OCI-LY7 (cell line): ENCODE measurements at places on chromosomes 1 and 21. TPM values are rescaled to one million over a fixed set of nuclear protein-coding genes. Genes with fewer than 3 reads are reported as not detected.

The CLCA4 gene
- total RNA-seq, result not detected in 2 replicates

The ETS2 gene
- total RNA-seq, result 23.1 and 24.1 TPM in 2 replicates

The CDKN2C gene
- total RNA-seq, result 71.0 and 81.2 TPM in 2 replicates

The ARHGEF19 gene
- total RNA-seq, result 3.9 and 6.2 TPM in 2 replicates

The SLC39A1 gene
- total RNA-seq, result 32.7 and 41.6 TPM in 2 replicates
